Stimulated activated CD8-positive, alpha-beta memory T cell treated with anti-CD3 and anti-CD28 coated beads, Interleukin-2, amount 100 ng/mL, for 48 hours (primary cell): ENCODE measurements at places on chromosomes 1 and 21.

GRCh38 chr1:22971611-22972405 lies 858 bp downstream of the LACTBL1 start:
- DNase-seq, result no peak

DNA sequence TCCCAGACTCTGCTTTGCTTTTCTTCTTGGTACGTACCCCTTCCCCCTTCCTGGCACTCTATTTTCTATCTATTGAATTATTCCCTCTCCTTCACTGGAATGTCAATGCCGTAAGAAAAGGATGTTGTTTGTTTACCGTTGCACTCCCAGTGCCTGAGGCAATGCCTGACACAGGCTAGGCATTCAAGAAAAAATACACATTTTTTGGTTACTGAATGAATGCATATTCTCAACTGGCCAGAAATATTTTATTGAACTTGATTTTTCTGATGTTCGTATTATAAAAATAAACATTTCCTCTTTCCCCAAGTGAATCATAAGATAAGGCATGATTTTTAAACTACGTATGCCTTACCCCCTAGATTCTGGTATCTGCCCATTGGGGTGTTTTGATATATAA lies 41.2 kb downstream of the GNG12 start:
- DNase-seq, result no peak

- no peak for DNase-seq
Observed at GRCh38 chr1:3241236-3241550, 172.2 kb downstream of the PRDM16 start.

GRCh38 chr1:198273748-198274295 lies 117.0 kb downstream of the NEK7 start:
- no peak for DNase-seq
